CD4-positive, alpha-beta T cell (primary cell): ENCODE measurements at places on chromosomes 11 and 22.

DNA sequence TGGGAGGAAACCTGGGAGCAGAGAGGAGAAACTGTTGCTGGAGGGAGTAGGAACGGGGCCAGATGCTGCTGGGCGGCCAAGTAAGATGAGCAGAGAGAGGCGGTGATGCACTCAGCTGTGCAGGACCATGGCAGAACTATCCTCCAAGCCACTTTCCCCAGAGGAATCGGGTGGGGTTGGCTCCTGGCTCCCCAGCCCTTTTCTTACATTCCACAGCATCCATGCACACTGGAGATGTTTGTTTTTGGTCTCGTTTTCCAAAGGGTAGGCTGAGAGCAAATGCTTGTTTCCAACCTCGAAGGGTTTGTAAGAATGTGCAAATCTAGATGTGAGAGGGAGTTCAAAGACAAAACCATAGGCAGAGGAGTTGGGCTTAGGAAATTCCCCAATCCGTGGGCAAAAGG is 73.2 kb downstream of the DBX1 start:
- no peaks in the 10 kb centered on the region for H3K36me3 ChIP-seq
- DNase-seq, result no peak
- H3K27me3 ChIP-seq, result no peaks in the 10 kb centered on the region
- H3K27ac ChIP-seq, result no peak overlapping the region

GRCh38 chr11:131422029-131422428 is 51.6 kb downstream of the NTM start:
- no peak for DNase-seq
- no peak overlapping the region for H3K4me3 ChIP-seq
- no peaks in the 10 kb centered on the region for H3K4me1 ChIP-seq
- H3K36me3 ChIP-seq, result no peaks in the 10 kb centered on the region
- H3K27me3 ChIP-seq, result no peaks in the 10 kb centered on the region

GRCh38 chr11:58027341-58027740 is 3.4 kb upstream of the OR6Q1 start:
- no peaks in the 10 kb centered on the region for H3K27me3 ChIP-seq
- no peak overlapping the region for H3K27ac ChIP-seq
- H3K36me3 ChIP-seq, result no peaks in the 10 kb centered on the region

DNA sequence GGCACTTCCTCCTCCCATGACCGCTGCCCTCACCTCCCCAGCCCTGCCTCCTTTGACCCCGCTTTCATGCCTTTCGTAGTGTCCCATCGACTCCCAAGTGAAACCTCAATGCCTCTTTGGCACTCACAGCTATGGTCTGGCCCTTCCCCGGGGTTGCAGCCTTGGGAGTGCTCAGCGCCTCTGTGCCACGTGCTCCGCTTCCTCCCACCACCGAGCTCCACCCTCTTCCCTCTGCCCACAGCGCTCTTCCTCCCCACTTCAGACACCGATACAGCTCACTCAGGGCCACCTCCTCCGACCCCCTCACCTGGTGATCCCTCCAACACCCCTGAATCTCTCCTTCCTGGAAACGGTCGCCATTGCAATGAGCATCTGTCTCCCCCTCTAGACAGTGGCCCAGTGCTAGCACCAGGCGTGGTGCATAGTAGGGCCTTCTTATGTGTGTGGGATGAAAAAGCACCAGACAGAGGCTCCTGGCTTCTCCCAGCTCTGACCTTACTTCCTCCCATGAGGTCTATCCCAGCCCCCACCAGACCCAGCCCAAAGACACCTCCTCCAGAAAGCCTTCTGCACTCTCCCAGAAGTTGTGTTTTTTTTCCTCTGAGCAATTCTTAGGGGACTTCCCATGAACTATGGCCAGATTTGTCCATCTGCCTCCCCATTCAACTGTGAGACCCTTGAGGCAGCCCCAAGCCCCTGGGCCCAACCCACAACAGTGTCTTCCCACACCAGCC is 16.4 kb upstream of the SCGB1A1 start:
- no peaks in the 10 kb centered on the region for H3K36me3 ChIP-seq
- no peaks in the 10 kb centered on the region for H3K27me3 ChIP-seq
- H3K4me1 ChIP-seq, result peaks cover 41% of the 10 kb centered on the region
- peak overlapping the region; percentile 32 for H3K4me3 ChIP-seq

GRCh38 chr11:7204778-7205177 is 46.9 kb upstream of the SYT9 start:
- DNase-seq, result no peak
- peaks cover 7% of the 10 kb centered on the region for H3K27me3 ChIP-seq
- H3K36me3 ChIP-seq, result no peaks in the 10 kb centered on the region
- H3K4me3 ChIP-seq, result no peak overlapping the region
- H3K27ac ChIP-seq, result no peak overlapping the region

DNA sequence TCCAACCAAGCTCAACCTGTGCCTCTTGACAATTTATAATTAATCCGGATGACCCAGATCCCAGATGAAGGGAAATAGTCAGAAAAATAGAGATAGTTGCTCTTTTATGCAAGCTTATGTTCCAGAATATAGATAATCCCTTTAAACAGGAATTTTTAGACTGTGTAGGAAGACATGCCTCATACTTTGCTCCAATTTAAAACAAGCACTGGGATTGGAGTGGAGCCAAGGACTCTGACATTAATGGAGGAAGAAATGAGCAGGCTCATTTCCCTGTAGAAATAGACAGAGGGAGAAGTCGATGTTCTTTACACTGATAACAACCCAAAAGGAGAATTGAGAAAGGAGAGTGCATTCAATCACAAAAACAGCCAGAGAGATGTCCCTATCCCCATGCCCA is 70.1 kb upstream of the LRRC55 start:
- no peak for DNase-seq
- no peaks in the 10 kb centered on the region for H3K27me3 ChIP-seq
- H3K36me3 ChIP-seq, result no peaks in the 10 kb centered on the region
- no peak overlapping the region for H3K4me3 ChIP-seq
- H3K4me1 ChIP-seq, result no peaks in the 10 kb centered on the region

DNA sequence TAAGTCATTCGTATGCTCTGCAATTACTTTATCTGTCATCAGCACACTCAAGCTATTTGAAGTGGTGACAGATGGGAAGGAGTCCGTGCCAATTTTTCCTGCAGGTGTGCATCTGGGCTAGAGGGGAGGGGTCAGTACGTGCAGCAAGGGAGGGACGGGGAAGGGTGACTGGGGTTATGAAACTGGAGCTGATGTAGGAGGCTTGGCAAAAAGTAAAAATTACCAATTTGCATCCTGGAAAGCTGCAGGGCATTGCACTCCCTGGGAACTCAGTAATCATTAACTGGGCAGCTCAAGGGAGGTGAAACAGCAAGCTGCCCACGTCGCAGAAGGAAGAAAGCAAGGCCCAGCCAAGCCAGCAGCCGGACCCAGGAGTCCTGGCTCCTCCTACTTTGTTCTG is 87.1 kb upstream of the TMEM45B start:
- H3K36me3 ChIP-seq, result no peaks in the 10 kb centered on the region
- no peak overlapping the region for H3K27ac ChIP-seq
- no peak overlapping the region for H3K4me3 ChIP-seq
- no peak for DNase-seq
- H3K27me3 ChIP-seq, result no peaks in the 10 kb centered on the region

DNA sequence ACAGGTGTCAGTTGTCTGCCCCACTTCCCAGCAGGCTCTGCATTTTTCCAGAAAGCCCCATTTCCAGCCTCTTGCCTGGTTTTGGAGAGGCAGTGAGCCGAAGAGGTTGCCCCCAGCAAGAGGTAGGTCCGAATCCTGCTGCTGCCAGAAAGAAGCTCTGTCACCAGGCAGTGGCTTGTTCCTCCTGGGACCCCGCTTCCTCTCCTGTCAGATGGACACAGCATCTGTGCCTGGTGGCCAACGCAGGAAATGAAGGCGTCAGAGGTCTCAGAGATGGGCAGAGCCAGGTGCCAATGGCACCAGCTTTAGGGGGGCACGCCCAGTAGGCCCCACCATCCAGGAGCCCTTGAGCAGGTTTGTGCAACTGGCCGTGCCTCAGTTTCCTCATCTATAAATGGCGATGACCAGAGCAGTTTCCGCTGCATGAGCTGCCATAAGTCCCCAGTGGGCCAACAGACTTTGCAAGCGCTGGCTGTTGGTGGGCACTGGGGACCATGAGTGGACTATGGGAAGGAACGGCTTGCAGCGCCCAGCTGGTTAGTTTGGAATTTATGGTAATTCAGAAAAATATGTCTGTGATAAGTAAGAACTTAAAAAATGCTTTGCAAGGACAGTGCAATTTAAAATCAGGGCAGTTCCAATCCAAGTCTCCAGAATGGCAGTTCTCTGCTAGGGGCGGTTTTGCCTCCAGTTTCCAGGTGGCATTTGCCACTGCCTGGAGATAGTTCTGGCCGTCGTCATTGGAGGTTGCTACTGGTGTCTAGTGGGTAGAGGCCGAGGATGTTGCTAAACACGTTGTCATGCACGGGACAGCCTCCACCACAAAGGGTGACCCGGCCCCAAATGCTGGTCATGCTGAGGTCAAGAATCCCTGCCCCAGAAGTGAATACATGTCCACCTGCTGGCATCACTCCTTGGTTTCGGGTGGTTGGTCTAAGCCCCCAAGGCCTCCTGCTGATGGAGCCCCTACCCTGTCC is 2.3 kb upstream of the OSBPL5 start:
- no peaks in the 10 kb centered on the region for H3K36me3 ChIP-seq
- H3K27me3 ChIP-seq, result peaks cover 28% of the 10 kb centered on the region
- no peak overlapping the region for H3K27ac ChIP-seq
- DNase-seq, result no peak

DNA sequence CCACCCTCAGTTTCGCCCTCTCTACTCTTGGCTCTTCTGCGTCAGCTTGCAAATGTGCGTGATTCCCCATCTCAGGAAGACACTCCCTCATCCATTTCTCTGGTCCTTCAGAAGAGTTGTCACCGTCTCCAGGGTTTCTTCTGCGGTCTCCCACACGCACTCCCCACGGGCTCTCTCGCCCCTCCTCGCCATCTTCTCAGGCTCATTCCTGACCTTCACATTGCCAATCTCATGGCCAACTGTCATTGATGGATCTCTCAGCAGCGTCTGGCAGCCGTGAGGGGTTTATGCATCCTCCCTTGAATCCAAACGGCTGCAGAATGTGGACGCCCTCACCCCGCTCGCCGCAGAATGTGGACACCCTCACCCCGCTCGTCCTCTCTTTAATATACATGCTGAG is 10.5 kb downstream of the SYNGR1 start:
- DNase-seq, result no peak
- H3K27me3 ChIP-seq, result no peaks in the 10 kb centered on the region
- H3K36me3 ChIP-seq, result no peaks in the 10 kb centered on the region
- H3K4me3 ChIP-seq, result no peak overlapping the region

- no peak overlapping the region for H3K4me3 ChIP-seq
- no peaks in the 10 kb centered on the region for H3K27me3 ChIP-seq
- H3K4me1 ChIP-seq, result peaks cover 34% of the 10 kb centered on the region
- no peak for DNase-seq
Measured at GRCh38 chr11:2904153-2905052, 18.8 kb upstream of the CDKN1C start.

- no peak overlapping the region for H3K27ac ChIP-seq
- no peak for DNase-seq
- peaks cover 2% of the 10 kb centered on the region for H3K27me3 ChIP-seq
- H3K36me3 ChIP-seq, result no peaks in the 10 kb centered on the region
Measured at GRCh38 chr11:3155216-3155615, 9.9 kb downstream of the OSBPL5 start.

GRCh38 chr22:37397226-37397625 is 30.1 kb downstream of the ELFN2 start:
- H3K36me3 ChIP-seq, result no peaks in the 10 kb centered on the region
- H3K4me1 ChIP-seq, result no peaks in the 10 kb centered on the region
- no peak for DNase-seq
- no peaks in the 10 kb centered on the region for H3K27me3 ChIP-seq
- H3K27ac ChIP-seq, result no peak overlapping the region

DNA sequence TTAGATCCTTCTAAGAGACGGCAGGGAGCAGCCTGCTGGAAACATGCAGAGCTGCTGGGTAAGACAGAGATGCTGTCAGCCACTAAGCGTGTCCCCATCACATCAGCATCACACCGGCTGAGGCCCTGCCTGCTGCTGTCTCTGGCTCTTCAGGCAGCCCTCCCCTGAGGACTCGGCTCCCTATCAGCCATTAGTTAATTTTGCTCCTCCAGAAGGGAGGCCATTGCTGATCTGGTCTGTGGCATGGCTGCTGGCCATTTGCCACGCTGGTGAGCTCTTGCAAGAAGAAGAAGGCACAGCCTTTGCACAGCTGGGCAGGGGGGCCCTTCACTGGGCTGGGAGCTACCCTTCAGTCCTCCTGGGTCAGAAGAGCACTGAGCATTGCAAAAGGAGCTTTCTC is 131.2 kb upstream of the PARVA start:
- peaks cover 32% of the 10 kb centered on the region for H3K36me3 ChIP-seq
- H3K27me3 ChIP-seq, result no peaks in the 10 kb centered on the region
- H3K4me3 ChIP-seq, result no peak overlapping the region
- H3K27ac ChIP-seq, result no peak overlapping the region

- no peaks in the 10 kb centered on the region for H3K4me1 ChIP-seq
- no peak for DNase-seq
- no peaks in the 10 kb centered on the region for H3K27me3 ChIP-seq
- H3K36me3 ChIP-seq, result no peaks in the 10 kb centered on the region
Measured at GRCh38 chr11:129324533-129325175, 51.0 kb upstream of the BARX2 start.

DNA sequence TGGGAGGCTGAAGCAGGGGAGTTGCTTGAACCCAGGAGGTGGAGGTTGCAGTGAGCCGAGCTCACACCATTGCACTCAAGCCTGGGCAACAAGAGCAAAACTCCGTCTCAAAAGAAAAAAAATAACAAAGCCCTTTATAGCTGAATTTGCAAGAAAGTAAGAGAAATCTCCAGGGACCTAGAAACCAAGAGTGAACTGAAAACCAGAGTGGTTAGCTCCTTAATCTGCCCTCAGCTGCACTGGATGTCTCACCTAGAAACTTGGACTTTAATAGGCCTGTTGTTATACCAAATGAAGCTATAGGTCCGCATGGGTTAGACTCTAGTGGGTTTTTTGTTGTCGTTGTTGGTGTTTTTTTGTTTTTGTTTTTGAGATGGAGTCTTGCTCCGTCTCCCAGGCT is 4.1 kb downstream of the NEU3 start:
- H3K4me1 ChIP-seq, result peaks cover 18% of the 10 kb centered on the region
- no peaks in the 10 kb centered on the region for H3K27me3 ChIP-seq
- H3K36me3 ChIP-seq, result peaks cover 20% of the 10 kb centered on the region
- no peak for DNase-seq

DNA sequence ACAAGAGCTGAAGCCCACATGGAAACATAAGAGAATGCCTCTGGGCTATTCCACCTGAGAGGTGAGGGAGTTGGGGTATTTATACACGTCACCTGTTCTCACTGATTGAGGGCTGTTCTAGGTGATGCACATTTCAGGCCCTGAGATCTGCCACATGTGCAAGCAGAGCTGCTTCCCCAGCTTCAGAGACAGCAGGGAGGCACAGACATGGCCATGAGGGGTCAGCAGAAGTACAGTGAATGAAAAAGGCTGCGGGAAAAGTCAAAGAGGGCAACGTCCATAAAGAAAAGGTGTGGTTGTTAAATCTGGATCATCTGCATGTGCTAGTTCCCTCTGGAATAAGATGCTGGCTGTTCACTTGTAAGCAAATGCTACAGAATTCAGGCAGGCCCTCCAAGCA is 75.4 kb downstream of the GAB4 start:
- no peaks in the 10 kb centered on the region for H3K36me3 ChIP-seq
- peaks cover 27% of the 10 kb centered on the region for H3K27me3 ChIP-seq
- H3K27ac ChIP-seq, result no peak overlapping the region
- no peaks in the 10 kb centered on the region for H3K4me1 ChIP-seq
- DNase-seq, result no peak

- DNase-seq, result no peak
- no peak overlapping the region for H3K27ac ChIP-seq
- H3K4me3 ChIP-seq, result no peak overlapping the region
- no peaks in the 10 kb centered on the region for H3K4me1 ChIP-seq
Measured at GRCh38 chr11:36631774-36632173, 33.7 kb upstream of the RAG2 start.
